ENCODE measurements at places on chromosomes 11 and 22.

DNA sequence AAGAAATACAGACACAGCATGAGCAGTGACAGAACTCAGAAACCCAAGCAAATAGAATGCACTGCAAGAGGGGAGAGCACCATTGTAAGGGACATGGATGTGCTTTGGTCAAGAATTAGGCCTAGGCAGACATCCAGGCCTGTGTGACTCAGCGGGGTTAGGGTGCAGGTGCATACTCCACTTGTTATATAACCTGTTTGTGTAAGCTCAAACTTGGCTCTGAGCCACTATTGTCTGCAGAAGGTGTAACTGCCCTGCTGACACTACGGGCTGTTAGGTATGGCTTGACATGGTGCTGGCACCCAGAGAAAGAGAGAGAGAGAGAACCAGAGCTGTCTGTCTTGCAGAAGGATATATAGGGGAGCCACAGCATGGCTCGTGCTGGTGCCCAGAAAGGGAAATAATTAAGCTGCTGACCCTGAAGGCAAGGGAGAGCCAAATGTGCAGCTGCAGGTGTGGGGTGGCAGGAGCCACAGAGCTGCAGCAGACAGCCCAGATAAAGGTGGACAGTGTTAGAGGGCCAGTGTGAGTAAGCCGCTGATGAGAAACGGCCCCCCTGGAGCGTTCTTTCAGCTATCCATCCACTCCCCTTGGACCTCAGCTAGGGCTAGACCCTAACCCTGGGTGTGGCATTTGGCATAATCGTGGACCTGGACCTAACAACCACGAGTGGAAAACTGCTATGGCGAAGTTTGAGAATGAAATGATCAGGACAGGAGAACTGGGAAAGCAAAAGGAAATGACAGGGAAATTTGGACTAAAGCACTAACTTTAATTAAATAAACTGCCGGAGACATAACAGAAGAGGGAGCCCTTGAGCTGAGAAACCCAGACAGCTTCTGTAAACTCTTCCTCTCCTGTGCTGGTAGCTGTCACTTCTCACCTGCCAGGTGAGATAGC is 253.0 kb upstream of the CCDC179 start:
- DNase-seq = peak; percentile 60

DNA sequence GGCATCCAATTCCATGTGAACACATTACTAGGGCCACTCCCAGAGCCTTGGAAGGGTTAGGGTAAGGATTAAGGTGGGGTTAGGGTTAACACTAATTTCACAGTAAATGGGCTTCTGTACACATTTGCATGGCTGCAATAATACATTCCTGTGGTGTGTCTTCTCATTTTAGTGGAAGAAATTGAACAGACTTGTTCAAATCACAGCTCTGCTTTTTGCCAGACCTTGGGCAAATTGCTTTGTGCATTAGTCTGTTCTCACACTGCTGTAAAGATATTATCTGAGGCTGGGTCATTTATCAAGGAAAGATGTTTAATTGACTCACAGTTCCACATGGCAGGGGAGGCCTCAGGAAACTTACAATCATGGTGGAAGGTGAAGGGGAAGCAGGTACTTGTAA is 45.4 kb upstream of the RCN1 start:
- no peak for DNase-seq

DNA sequence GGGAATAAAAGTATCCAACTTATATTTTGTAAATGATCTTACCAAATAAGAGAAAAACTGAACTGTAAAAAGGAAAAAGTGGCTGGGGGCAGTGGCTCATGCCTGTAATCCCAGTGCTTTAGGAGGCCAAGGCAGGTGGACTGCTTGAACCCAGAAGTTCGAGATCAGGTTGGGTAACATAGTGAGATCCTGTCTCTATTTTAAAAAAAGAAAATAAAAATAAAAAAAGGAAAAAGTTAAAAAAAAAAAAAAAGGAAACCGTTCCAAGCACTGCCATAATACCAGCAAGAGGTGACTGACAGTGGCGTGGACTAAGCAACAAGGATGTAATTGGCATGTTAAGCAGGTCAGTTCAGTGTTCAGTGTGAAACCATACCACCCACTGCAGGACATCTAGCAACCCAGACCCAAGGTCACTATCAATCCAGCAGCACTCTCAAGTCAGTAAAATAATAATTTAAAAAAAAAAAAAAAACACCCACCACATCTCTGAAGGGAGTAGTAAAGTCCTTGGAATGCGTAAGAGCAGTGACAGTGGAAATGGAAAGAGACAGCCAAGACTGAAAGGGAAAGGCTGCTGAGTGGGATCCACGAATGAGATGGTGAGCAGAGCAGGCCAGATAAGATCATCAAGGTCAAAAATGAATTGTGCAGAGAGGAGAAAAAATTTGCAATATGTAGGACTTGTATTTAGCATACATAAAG is 43.6 kb downstream of the MAPK1 start:
- DNase-seq = no peak

DNA sequence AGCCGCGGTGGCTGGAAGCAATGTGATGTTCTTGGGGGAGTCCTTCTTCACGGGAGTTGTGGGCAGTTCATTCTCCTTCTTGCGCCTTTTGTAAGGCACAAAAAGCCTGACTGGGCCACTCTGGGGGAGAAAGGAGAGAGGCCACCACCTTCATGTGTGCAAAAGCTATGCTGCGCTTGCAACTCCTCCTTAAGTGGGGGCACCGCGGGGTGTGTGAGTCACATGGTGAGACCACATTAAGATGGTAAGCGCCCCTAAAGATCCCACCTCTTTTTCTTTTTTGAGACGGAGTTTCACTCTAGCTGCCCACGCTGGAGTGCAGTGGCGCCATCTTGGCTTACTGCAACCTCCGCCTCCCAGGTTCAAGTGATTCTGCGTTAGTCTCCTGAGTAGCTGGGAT is 14.1 kb downstream of the DEAF1 start:
- no peak for DNase-seq

DNA sequence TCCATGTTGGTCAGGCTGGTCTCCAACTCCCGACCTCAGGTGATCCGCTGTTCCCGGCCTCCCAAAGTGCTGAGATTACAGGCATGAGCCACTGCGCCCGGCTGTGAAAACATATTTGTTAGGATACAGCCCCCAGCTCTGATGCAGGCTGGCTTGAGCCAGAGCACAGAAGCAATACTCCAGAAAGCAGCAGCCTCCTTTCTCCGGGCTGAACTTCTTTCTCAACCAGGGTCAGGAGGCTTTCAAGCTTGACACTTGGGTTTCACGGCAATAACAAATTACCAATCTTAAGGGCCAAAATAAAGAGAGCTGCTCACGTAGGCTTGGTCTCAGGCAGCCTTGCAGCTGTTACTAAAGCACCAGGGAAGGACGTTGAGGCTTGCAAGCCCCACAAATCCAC is 10.8 kb upstream of the CECR2 start:
- no peak for DNase-seq

DNA sequence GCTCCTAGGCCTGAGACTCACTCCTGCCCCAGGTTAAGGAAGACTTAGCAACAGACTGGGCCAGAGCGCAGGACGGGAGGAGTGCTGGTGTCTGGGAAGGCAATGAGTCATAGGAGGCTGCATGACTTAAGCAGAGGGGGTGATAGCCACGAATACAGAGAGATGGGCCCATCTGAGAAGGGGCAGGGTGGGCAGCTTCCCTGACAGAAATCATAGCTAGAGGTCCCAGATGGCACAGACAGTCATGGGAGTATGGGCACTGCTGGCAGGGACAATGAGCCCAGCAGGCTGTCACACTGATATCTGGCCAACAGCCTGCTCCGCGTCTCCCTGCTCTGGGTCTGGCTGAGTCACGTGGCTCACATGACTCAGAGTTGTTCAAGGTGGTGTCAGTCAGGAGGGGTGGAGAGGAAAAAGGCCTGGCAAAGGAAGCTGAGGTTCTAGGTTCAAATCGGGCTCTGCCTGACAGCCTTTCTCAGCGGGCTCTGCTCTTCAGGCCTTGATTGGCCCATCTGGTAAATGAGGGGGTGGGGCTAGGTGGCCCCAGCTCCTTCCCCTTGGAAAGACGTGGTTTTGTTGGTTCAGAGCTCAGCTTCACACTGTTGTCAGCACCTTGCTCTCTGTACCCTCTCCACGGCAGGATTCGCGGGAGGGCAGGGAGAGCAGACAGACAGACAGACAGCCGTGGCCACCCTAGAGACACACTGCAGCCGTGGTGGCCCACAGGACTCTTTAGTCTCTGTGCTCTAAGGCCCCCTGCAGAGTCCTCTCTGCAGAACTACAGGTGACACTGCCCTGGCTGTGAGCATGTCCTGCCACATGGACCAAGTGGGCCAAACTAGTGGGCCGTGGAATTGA is 47.8 kb downstream of the DBX1 start:
- no peak for DNase-seq

GRCh38 chr11:36377759-36378564 is 81.9 kb downstream of the PRR5L start:
- no peak for DNase-seq

DNA sequence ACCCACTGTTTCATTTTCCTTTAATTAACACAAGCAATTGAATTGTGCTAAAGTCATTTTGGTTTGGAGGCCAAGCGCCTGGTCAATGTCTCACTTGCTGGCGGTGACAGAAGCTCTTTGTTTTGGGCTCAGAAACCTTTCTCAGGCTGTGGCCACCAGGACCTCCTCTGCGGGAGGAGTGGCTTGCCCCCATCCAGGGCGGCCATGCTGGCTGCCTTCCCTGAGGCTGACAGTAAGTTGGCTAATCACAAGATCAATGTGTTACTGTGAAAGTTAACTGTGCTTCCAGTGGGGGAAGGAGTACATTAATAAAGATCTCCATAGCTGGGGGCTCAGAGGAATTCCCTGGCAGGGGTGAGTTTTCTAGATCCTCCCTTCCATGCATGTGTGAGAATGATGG is 1074.5 kb downstream of the NTM start:
- no peak for DNase-seq

DNA sequence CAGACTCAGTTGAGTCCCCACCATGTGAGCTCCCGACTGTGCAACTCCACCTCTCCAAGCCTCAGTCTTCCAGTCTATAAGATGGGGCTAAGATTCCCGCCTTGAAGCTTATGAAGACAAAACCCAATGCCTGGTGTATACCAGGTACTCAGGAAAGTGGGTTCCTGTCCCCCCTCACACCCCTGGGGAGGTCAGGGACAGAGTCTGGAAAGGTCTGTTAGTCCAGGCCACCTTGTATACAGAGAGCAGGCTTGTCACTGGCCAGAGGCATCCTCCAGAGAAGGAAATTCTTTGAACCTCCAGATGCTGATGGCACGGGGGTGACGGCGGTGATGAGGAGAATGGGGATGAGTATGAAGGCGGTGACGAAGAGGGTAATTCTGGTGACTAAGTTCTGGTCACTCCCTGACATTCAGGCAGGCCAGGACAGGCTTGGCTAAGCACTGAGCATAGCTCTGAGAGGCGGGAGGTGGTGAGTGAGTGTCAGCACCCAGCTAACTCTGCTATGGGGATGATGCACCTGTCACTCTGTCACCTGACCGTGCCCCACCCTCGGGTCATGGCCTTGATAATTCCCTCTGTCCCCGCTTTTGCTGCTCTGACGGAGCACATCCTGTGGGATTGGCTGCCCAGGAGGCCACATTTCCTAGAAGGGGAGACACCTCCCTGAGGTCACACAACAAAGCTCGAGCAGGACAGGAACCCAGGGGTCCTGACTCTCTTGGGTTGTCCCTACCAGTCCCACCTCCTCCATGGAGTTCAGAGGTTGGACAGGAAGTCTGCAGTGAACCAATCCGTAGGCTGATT is 30.9 kb upstream of the CSNK1E start:
- DNase-seq = no peak
